ENCODE measurements at places on chromosomes 6 and 20.

GRCh38 chr6:148365041-148365440 is 22.4 kb downstream of the SASH1 start:
- DNase-seq: no peak

DNA sequence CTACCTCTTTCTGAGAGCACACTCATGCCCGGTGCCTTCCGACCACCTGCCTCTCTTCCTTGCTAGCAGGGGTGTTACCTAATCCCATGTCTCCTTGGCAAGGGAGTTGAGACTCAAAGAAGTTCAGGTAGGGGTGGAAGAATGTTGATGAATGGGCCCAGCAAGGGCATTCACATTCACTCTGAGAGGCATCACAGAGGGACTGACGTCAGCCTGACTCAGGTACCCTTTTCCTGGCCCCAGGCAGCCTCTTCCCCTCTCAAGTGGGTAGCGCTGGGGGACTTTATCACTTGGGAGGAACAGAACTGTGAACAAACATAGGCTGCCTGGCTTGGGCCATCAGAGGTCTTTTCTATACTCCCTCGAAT is 35.3 kb downstream of the HM13 start:
- DNase-seq: no peak

DNA sequence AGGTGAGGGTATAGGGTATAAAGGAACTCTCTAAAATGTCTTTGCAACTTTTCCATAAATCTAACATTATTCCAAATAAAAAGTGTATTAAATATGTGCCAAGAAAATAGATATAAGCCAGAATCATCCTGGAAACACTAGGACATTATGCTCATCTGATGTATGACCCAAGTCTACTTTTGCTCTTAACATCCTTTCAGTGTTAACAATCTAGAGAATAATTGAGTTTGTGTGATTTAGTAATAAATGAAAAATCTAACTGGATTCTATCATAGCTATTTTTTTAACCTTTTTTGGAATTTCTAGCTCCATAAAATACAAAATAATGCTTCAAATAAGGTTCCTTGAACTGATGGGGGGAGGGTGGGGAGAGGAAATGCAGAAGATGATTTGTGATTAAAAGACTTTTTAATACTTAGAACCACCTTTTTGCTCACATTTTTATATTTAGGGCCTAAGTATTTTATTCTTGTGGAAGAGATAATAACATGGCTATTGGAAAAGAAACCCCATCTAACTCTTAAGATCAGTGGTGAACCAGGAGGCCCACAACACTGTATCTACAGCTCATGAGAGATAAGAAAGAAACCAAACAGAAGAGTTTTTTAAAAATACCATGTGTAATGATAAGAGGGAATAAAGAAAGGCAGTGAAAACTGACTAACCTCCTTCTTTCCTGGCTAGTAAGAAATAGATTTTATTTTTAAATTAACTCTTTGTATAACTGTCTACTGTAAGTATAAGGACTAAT is 68.5 kb downstream of the PDSS2 start:
- no peak for DNase-seq

GRCh38 chr6:116313101-116313776 is 33.5 kb upstream of the TSPYL1 start:
- DNase-seq: no peak

GRCh38 chr6:159929819-159930218 is 39.0 kb downstream of the MAS1 start:
- DNase-seq: no peak

- no peak for DNase-seq
Measured at GRCh38 chr6:131840441-131840840, 32.6 kb downstream of the ENPP1 start.

DNA sequence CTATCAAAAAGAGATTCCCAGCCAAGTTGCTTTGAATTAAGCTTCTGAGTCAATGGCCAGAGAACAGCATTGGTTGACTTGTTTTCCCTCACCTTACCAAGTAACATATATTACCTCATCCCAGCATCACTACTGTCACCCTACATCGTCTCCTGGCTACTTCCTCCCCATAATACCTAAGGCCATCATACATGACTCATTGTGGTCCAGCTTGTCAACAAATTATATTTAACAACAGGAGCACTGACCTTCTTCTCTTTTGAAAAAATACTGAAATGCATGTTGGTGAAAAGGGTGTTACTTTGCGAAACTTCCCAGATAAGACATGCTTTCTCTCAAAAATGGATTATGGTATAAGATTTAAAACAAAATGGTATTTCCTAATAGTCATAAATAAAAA is 106.9 kb downstream of the TBX18 start:
- DNase-seq: no peak

- DNase-seq: no peak
Measured at GRCh38 chr20:1490643-1491195, 501 bp downstream of the SIRPB2 start.

- DNase-seq: no peak
Measured at GRCh38 chr20:49823152-49823847, 10.7 kb downstream of the SLC9A8 start.

- DNase-seq: no peak
Measured at GRCh38 chr20:12528104-12528503, 480.7 kb upstream of the SPTLC3 start.

- no peak for DNase-seq
Measured at GRCh38 chr6:93678841-93679454, 259.6 kb upstream of the EPHA7 start.

GRCh38 chr6:27124252-27124657 is 123.2 kb upstream of the PRSS16 start:
- DNase-seq: no peak

All from stimulated activated CD8-positive, alpha-beta memory T cell treated with anti-CD3 and anti-CD28 coated beads, Interleukin-4, amount 100 ng/mL, for 1 hour (primary cell).